CD4-positive, alpha-beta T cell treated with Interleukin-12 subunit alpha and Interleukin-12 subunit beta, for 1 hour (primary cell): ENCODE measurements at places on chromosomes 11 and 22.
A peak's percentile ranks its signal among the peaks of the same experiment; 100 is the strongest.

DNA sequence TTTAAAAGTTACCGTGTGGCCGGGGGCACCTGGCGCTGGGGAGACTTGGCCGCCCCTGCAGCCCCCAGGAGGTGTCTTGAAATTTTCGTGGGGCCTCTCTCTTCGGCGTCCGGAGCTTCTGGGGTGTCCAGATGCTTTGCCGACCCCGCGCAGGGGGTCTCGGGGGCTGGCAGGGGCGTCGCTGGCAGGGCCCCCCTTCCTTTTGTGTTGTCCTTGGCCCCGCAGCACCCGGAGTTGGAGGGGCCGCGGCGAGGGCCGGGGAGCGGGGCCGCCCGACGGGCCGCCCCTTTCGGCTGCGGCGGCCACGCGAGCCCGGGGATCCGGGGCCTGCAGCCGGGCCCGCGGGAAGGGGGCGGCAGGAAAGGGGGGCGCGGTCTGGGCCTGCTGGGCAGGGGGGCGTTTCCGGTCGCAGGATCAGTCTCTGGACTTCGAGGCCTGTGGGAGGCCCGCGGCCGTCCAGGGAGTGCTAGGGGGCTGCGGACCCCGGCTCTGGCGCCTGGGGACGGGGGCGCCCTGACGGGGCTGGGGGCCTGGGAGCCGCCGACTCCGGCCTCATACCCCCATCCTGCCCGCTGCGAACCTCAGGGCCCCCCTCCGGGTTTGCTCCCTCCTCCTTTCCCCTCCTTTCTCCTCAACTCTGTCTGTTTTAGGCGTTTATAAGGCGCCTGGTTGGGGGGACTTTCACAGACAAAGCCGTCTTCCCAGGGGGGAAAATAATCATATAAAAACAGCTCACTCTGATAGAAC, 869 bp downstream of the ZC3H7B start:
- peak; percentile 15 for DNase-seq

DNA sequence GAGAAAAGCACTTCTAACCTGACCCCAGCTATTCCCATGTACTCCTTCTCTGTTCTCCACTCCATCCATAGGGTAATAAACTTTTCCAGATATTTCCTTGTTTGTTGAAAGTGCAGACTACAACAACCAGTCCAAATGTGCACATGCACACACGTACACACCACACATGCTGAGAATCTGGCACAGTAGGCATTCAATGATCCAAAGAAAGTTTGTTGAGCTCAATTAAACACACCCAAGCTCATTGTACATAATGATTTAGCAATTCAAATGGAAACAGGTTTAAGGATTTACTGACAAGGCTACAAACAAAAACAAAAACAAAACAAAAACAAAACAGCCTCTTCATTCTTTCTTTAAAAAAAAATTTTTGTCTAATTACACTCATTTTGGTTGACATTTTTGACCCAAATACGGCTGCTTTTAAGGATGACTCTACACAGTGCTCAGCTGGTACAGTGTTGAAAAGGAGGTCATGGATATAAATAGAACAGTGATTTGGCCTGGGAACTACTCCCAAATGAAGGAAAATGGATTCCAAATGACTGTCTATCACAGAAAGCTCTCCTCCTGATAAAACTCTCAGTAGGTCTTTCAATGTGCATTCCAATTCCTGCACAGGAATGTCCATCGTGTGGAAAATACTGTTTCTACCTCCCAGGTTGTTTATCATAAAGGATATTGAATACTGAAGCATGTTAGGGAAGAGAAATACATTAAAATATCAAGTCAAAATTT, 232.2 kb downstream of the GUCY1A2 start:
- DNase-seq: no peak

- no peak for DNase-seq
Measured at GRCh38 chr11:62799486-62799885, 5.8 kb downstream of the NXF1 start.

- no peak for DNase-seq
Measured at GRCh38 chr22:44133901-44134571, 46.7 kb upstream of the PARVG start.

DNA sequence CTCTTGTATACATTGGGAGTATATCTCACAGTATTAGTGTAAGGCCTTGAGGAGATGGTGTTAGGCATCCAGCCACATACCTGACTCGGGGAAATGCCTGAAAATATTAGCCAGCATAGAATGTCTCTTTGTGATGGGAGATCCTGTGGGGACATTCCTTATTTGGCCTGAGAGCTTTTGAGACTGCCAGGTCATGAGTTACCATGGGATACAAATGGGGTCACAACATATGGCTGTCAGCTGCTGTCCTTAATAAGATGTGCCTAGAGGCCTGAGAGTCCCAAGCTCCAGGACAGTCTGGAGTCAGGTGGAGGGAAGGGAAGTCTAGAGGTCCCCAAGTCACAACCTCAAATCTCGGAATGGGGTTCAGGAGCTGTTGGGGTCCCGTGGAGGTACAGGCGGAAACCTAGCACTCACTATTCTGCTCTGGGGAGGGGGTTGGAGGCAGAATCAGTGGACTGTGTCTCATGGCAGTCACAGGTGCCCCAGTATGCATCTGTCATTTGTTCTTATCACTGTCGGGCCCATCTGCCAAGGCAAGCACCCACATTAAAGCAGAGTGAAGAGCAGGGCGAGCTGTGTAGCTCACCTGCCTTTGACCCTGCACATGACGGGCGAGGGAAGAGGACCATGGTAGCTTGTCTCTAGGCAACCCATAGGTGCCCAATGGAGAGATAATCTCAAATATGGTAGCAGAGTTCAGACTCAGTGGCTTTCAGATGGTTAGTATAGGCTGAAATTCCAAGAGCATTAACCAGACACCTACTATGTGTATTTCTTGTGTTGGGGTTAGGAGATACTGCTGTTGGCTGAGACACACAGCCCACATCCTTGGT, 29.9 kb downstream of the KCNQ1OT1 start:
- DNase-seq: no peak

DNA sequence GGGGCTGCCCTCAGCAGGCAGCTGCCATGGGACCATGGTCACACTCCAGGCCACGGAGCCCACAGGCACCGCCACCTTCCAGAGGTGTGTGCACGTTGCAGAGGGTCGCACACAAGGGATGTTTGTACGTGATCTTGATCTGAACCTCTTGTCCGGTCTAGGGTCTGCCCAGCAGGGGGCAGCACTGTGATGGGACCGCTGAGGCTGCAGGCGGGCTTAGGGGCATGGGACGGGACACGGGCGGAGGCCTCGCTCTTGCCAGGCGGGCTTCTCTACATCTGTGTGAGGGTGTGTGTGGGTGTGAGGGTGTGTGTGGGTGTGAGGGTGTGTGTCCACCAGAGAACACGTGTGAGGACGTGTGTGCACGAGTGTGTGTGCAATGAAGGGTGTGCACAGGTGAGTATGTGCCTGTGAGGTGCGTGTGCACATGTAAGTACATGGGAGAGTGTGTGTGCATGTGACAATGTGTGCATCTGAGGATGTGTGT, 52.4 kb downstream of the CACNA1I start:
- peak; percentile 74 for DNase-seq

DNA sequence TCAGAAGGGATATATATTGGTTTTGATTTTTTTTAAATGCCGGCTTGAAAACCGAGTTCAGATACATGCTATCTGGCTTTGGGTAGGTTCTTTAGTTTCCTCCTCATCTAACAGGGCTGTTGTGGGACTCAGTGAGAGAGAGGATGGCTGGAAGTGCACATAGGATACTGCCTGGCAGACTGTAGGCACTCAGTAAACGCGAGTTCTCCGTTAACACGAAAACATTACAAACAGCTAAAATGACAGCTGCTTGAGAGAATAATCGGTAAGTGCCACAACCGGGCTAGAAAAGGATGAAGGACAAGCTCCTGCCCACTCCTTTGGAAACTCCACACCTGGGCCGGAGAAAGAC, 369 bp downstream of the XRRA1 start:
- no peak for DNase-seq

DNA sequence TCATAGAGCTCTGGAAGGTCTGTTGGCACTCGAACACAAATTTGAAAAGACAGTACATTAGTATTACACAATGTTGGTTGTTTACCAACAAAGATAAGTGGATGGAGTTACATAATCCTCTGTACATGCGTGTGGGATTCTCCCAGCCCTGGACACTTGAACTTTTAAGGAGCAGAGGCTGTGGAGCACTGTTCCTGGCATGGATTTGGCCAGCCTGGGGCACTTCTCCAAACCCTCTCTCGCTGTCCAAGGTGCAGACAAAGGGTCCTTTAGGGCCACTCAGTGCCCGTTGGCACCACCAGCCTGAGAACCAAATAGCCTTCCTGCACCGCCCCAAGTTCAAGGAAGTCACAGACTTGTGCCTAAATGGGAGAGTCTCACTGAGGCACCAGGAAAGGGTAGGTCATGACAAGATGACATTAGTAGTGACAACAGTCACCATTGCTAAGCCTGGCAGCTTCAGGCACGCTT, 1.6 kb upstream of the ANO1 start:
- no peak for DNase-seq

GRCh38 chr11:121714351-121714750, 261.6 kb upstream of the SORL1-AS1 start:
- DNase-seq: no peak

DNA sequence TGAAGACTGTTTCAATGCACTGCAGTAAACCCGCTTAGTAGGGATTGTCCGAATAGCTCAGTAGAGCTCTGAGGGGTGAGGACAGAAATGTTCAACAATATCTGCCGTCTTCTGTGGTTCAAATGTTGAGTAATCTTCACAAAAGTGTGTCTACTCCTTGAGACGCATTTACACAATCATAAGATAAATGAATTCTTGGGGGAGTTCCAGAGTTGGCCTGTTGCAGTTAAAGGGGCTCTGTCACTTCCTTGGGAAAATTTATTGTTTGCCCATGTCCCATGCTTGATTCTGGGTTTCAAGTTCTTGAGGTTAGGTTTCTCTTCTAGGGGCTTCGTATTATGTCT, 614 bp downstream of the ANO3 start:
- DNase-seq: no peak

DNA sequence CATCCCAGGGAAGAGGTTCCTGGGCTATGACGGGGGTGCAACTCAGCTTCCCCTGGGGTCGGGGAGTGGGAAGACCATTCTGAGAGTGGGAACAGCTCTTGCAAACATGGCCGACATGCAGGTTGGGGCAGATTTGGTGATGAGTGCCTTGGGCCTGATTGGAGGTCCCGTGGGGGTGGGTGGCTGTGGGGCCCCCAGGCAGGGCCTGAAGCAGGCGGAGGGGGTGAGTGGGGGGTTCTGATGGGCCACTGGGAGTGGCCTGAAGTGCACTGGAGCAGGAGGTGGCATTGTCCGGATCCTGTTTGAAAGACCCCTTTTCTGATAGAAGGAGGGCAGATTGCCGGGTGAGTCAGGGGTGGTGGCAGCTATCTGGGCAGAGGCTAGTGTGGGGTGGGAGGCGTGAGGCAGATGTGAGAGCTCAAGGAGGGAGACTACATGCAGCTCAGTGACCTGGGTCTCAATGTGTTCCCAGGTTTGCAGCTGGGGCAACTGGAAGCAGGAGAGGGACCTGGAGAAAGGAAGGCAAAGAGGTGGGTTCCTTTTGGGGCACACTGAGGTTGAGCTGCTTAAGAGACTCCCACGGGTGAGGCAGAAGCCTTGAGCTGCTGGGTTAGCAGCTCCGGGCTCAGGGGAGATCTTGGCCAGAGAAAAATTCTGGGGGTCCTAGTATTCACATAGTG, 15.1 kb downstream of the MYEOV start:
- DNase-seq: no peak

DNA sequence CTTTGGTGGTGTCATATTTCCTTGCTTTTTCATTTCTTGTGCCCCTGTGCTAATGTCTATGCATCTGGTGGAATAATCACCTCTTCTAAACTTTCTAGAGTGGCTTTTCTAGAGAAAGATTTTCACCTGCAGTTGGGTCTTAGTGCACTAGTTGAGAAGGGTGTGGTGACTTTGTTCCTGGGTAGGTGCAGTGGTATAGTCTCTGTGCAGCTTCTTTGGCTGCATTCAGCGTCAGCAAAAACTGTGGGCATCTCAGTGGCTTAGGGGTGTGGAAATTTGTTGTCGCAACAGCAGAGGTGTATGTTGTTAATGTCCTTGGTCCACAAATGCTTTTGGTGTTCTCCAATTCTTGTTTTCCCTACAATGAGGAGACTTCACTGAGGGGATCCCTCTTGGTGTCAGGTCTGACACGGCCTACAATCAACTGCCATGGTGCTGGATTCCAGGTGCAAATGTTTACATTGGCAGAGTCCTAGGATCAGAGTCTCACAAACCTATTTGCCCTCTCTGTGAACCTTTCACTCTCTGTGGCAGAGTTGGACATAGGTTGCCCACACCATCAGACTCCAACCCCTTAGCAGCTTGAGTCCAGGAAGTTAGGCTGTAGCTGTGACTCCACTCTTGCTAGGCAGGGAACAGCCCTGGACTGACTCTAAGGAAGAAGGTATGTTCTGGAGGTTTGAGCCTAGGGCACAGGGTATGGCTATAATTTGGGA, 48.8 kb downstream of the GDPD4 start:
- no peak for DNase-seq

DNA sequence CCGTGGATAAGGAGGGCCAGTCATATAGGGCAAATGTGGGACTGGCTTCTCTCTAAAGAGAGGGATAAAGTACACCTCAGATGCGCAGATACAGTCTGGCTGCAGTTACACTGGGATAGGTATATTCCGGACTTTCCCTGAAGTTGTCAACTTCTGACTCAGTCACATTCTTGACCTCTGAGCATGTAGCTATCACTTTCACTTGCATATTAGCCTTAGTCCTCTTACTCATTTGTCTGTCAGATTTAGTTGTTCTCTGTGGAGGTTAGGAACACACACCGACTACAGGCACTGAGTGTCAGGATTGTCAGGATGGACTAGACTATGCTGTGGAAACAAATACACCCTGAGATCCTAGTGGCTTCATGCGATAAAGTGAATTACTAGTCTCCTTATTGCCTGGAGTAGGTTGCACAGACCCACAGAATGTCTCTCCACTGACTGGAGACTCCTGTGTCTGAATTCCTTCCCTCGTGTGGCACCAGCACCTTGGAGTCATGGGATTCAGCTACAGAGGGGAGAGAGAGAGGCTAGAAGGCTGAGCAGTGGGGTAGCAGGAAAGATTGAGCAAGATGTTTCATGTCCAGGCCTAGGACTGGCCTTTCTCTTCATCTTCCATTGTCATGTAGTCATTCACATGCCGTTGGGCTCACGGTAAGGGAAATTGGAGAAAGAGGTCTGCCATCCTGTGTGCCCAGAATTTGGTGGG, 654.3 kb downstream of the NTM start:
- DNase-seq: no peak

- DNase-seq: no peak
Measured at GRCh38 chr11:10473371-10473770, 18.3 kb downstream of the AMPD3 start.

DNA sequence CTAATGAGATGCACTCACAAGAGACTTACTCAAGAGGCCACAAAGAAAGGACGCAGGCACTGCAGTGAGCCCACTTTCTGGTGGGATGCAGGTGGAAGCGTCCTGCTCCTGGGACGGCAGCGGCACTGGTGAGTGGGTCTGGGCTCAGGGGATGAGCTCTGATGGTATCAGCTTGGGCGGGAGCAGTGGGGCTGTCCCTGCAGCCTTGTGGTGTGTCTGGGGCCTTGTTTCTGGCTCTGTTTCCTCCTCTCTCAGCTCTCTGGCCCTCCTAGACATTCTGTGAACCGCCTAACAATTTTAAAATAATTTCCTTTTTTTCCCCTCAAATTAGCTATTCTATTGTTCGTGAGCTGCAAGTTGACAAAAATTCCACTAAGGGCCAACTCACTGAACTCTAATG, 8.8 kb upstream of the ST14 start:
- no peak for DNase-seq
